Fibroblast of skin of back (primary cell): ENCODE measurements at places on chromosomes 11 and 22.

GRCh38 chr22:44947846-44948245, 62.0 kb downstream of the PHF21B start:
- DNase-seq = no peak

GRCh38 chr11:44618561-44619425, 53.3 kb downstream of the CD82 start:
- no peak for DNase-seq

DNA sequence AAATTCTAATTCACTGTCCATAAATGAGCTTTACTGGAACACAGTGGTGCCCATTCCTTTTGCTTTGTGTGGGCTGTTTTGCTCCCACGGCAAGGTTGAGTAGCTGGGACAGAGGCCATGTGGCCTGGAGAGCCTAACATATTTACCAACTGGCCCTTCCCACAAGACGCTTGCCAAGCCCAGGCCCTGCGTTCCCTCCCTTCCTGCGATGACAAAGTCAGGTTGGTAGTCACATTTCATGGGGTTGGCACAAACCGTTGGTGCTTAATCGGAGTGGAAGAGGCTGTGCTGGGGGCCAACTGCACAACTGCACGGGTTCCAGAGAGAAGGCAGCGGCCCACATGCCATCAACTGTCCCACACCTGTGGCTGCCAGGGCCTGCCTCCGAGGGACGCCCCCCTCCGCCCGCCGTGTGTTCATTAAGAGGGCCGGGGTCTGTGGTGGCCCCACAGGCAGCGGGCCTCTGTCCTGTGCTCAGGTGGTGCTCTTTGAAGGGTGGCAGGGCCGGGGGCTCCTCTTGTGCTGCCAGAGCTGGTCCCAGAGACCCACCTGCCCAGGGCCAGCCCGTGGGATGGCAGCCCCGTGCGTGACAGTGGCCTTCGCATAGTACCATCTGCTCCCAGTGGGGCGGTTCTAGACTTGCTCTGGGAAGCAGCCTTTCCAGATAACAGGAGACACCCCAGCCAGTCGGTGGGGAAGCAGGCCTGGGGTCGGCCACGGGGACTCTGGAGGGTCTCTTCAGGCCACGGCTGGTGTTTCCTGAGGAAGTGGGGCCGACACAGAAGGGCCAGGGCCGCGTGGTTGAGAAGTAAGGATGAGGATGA, 81.5 kb upstream of the CLDN5 start:
- DNase-seq = no peak

- no peak for DNase-seq
These were observed 4.9 kb upstream of the NRIP3 start for GRCh38 chr11:9008661-9009060.

DNA sequence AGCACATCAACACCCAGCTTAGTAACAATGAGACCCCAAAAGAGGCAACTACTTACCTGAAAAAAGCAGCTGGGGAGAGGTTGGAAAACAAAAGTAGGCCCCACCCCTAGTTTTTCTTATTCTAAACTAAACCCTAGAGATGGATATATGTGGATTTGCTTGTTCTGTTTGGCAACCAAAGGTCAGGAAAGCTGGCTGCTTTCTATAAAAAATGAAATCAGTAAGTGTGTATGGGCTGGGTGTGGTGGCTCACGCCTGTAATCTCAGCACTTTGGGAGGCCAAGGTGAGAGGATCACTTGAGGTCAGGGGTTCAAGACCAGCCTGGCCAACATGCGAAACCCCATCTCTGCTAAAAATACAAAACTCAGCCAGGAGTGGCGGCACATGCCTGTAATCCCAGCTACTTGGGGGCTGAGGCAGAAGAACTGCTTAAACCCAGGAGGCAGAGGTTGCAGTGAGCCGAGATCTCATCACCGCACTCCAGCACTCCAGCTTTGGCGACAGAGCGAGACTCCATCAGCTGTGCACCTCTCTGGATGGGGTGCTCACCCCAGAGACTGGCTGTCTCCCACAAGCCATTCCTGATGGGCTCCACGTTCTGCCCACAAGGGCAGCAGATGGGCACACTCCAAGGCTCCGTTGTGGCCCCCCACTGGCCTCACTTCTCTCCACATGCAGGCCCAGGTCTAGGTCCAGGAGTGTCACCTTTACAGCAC, 30.0 kb downstream of the PACSIN2 start:
- DNase-seq = no peak

GRCh38 chr22:49873228-49873940, 19.7 kb downstream of the ZBED4 start:
- DNase-seq = no peak

DNA sequence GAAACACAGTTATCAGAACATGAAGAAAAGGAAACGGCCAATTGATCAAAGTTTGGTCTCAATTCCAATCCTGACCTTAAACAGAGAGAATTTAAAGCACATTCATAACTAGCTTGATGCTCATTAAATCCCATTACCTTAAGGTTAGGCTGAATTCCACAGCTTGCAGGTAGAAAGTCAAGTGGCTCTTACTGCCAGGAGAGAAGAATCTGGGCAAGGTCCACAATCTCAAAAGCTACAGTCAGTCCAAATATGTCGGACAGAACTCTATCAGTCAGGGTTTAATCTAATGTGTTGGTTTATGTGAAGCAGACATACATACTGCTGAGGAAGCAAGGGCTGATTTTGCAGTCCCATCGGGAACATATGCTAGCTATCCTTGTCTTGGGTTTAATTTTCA, 348.8 kb downstream of the SOX6 start:
- no peak for DNase-seq

GRCh38 chr11:66312549-66313320, 4.1 kb downstream of the CD248 start:
- DNase-seq = peak; percentile 99

DNA sequence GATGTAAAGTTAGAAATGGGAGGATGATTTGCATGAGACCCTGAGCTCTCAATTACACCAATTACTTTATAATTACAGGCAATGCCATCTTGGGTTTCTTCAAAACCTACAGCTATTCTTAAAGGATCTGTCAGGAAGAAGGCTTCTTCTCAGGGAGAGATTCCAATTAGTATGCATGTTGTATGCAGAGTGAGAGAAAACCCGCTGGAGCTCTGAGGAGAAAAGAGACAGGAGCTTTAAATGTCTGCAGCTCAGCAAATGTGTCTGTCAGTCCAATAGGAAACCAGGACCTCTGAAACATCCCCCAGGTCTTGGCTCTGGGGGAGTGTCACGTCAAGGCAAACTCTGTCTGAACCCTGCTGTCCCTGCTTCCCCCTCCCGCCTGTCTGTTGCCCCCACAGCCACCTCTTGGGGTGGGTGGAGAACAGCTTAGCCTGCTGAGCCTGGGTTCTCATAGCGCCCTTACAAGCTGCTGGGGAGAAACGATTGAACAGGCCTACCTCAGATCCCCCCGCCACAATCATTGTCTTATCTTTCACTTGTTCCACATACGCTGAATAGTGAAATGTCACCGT, 140.2 kb downstream of the SPATA19 start:
- DNase-seq = no peak

GRCh38 chr11:130162733-130163132, 3.2 kb downstream of the ST14 start:
- no peak for DNase-seq

DNA sequence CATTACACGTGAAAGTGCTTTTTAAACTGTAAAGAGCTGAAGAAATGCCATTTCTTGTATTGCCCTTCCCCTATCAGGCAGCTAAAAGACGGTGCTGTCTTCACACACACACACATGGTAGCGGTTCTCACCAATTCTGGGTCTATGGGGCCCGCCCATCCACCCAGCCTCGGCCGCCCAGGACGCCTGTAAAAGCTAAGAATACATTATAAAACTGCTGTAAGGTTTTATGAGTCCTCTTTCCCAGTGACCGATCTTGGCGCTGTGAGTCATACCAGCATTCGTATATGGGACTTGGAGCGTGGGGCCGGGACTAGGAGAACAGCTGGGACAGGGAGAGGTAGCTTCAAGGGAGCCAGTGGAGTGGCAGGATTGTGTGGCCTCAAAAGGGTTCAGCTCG, 149.7 kb upstream of the CADM1 start:
- no peak for DNase-seq

GRCh38 chr11:96841792-96842191, 452.0 kb downstream of the JRKL start:
- no peak for DNase-seq

GRCh38 chr11:6431861-6432260, 8.9 kb downstream of the HPX start:
- peak; percentile 86 for DNase-seq

- DNase-seq = no peak
These were observed 79.1 kb downstream of the MORC2 start for GRCh38 chr22:30889268-30889995.

DNA sequence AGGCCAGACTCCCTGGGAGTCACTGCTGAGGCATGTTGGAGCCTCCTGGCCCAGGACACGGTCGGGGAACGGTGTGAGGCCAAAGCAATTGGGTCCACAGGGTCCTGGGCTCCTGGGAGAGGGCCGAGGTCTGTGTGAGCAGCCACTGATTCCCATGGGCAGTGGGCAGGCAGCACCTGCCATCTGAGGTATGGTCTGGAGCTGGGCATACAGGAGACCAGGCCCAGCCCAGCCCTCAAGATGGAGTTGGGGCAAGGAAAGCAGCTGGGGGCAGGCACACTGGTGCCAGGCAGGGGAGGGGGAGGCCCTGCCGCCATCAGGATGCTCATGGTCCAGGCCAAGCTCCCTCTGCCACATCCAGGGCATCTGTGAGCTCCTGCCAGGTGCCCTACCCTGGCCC, 32.2 kb upstream of the HMOX1 start:
- DNase-seq = no peak

- no peak for DNase-seq
These were observed 20.5 kb upstream of the PDGFB start for GRCh38 chr22:39265143-39265886.

GRCh38 chr11:116420770-116421528, 351.8 kb downstream of the BUD13 start:
- peak; percentile 9 for DNase-seq

- DNase-seq = no peak
These were observed 426.1 kb upstream of the CADM1 start for GRCh38 chr11:115930291-115930690.

- no peak for DNase-seq
These were observed 9.4 kb upstream of the GRIK4 start for GRCh38 chr11:120501976-120502755.

- no peak for DNase-seq
These were observed 4.5 kb downstream of the POLDIP3 start for GRCh38 chr22:42610186-42610585.

DNA sequence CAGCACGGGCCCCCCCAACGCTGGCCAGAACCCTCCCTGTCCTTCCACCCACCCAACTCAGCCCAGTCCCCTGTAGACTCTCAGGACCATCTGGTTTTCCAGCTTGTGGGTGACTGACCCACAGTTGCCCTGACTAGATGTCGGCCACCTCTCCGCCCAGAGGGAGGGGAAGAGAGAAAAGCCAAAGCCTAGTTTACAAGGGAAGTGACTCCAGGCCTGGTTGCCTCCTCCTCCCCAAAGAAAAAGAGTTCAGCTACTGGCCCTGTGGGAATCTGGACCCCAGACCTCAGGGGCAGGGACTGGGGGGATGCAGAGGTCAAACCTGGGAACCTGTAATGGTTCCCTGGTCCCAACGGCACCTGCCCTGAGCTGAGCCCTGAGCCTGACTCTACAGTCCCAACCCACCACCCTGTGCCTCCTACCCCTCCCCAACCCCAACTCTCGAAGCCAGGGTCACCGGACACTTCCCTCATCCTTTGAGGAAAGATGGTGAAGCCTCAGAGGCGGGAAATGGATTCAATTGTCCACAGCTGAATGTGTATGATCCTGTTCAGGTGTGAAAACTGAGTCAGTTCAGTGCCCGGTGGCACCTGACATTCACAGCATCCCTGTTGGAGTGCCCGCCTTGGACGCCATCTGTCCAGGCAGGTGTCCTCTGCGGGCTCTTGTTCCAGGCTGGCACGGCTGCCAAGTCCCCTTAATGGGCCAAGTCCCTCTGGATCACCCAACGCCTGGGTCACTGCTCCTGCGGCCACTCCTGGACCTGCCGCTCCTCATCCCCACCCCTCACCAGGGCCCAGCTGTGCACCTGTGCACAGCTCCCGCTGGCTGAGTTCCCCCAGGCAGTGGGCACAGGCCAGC, 21.0 kb upstream of the WNT7B start:
- no peak for DNase-seq

GRCh38 chr22:23753385-23753784, 840 bp downstream of the VPREB3 start:
- no peak for DNase-seq

DNA sequence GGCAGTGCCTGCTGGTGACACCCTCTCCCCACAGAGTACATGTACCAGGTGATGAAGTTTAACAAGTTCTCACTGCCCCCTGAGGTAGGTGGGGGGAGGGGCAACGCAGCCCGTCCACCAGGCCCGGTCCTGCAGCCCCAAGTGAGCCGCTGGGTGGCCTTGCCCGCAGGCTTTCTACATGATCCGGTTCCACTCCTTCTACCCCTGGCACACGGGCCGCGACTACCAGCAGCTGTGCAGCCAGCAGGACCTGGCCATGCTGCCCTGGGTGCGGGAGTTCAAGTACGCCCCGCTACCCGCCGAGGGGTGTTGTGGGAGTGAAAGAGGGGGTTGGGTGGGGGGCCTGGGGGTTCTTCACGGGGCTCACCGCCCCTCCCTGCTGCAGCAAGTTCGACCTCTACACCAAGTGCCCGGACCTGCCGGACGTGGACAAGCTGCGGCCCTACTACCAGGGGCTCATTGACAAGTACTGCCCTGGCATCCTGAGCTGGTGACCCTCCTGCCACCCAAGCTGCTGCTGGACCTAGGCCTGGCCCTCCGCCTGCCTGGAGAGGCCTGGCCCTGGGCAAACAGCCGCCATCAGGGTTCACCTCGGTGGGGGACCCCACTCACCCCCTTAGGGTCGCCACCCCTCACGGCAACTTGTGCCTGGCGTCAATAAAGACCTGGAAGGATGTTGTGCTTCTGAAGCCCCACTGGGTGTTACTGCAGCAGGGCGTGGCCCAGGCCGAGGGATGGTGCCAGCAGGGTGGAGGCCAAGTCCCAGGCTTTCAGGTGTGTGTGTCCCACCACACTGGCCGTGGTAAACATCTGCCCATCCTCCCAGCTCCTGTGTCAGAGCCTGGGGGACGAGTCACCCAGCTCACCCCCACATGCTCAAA, 2.9 kb downstream of the MIOX start:
- no peak for DNase-seq

GRCh38 chr11:12827929-12828812, 153.9 kb downstream of the TEAD1 start:
- peak; percentile 87 for DNase-seq

- DNase-seq = no peak
These were observed 615.2 kb downstream of the BRD1 start for GRCh38 chr22:49212466-49212865.

GRCh38 chr22:49026494-49027367, 800.9 kb downstream of the BRD1 start:
- no peak for DNase-seq

- DNase-seq = no peak
These were observed 89.1 kb downstream of the TRIM44 start for GRCh38 chr11:35751664-35752061.

GRCh38 chr11:125226706-125227105, 62.2 kb downstream of the PKNOX2 start:
- no peak for DNase-seq

GRCh38 chr11:120880498-120881175, 143.3 kb upstream of the TBCEL start:
- peak; percentile 22 for DNase-seq

- no peak for DNase-seq
These were observed 392.9 kb downstream of the TBC1D22A start for GRCh38 chr22:47155131-47155885.
